Cortex of kidney (tissue), 1 donor: ENCODE measurements at places on chromosomes 11 and 22.

- no peak for DNase-seq
Observed at GRCh38 chr22:39622881-39623367, 52.4 kb downstream of the CACNA1I start.

DNA sequence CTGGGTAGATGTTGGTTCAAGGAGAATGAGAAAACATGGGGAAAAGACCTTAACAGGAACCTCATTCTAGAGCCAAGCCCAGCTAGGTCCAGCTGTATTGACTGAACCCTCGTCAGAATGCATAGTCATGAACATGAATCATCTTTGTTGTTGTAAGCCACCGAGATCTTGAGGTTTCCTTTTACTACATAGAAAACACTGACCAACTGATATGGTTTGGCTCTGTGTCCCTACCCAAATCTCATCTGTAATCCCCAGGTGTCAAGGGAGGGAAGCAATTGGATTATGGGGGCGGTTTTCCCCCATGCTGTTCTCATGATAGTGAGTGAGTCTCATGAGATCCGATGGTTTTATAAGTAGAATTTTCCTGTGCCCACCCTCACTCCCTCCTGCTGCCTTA is 19.4 kb upstream of the PHOX2A start:
- no peak for DNase-seq

DNA sequence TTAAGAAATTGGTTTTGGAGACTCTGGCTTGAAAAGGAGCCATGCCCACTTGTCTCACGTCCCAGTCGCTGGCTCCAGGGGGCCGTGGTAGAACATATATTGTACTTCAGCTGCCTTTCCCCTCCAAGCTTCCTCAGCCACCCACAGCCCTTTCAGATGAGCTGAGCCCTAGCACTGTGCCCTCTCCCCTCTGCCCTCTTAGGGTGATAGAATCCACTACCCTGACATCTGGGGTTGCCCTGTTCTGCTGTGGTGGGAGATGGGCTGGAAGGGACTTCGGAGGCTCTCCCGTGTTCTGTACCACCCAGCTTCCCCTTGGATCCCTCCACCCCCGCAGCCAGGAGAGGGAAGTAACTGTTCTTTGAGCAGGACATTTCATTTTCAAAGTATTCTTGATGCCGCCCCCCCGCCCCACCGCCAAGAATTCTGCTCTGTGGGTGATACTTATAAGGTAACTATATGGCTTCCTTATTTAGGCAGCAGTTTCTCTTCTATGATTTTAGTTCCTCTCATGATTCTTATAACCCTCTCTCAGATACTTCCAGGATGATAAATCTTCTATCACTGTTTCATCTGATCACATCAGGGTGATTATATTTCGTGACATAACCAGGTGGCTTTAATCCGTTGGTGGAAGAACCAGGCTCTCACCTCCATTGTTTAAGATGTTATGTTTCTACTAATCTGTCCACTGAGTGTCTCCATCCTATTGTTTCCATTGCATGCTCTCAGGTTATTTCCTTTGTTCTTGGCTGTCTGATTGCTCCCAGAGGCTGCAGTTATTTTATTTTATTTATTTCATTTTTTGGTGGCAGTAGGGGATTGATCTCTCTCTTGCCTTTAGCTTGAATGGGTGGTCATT is 24.1 kb downstream of the ZBTB16 start:
- DNase-seq: no peak

DNA sequence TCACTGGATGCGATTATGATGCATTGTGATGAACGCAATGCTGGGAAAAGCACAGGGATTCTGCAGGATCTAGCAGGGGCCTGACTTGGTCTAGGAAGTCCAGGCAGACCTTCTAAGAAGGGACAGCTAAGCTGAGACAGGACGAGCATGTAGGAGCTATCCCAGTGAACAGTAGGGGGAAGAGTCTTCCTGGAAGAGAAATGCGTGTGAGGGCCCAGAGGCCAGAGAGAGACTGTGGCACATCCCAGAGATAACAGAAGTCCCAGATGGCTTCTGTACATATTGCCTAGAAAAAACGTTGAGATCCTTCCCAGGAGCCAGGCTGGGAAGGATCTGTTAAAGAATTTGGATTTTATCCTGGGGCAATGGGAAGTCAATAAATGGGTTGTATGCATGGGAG is 24.6 kb downstream of the RCN1 start:
- DNase-seq: no peak

DNA sequence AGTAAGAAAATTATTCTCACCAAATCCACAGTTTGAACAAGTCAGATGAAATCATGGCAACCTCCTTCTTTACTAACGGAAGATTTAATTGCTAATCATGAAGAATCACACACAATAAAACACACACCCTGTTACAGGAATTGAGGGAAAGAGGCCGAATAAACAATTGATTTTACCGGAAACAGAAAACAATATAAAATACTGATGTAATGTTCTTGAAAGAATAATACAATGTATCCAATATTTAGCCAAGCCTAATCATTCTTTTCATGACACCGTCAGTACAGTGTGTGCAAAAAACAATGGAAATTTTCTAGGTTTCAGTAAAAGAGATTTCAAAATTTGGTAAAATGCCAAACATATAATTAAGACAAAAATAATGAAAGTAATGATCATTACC is 23.4 kb downstream of the ASRGL1 start:
- DNase-seq: no peak

GRCh38 chr11:35272391-35272902 is 133.5 kb downstream of the CD44 start:
- no peak for DNase-seq

- DNase-seq: no peak
Observed at GRCh38 chr11:111128076-111128870, 117.3 kb upstream of the POU2AF2 start.

DNA sequence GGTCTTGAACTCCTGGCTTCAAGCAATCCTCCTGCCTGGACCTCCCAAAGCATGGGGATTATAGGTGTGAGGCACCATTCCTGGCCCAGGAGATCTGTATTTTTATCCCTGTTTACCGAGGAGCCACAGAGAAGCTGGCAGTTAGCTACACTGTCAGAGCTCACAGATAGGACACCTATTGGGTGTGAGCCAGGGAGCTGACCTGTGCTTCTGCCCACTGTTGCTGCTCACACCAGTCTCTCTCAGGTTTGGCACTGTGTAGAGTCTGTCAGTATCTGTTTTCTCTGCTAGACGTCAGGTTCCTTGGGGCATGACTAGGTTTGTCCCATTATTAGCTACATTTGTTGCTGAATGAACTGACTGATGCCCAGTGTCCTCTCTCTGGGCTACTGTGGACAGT is 17.5 kb downstream of the PPP6R2 start:
- no peak for DNase-seq

DNA sequence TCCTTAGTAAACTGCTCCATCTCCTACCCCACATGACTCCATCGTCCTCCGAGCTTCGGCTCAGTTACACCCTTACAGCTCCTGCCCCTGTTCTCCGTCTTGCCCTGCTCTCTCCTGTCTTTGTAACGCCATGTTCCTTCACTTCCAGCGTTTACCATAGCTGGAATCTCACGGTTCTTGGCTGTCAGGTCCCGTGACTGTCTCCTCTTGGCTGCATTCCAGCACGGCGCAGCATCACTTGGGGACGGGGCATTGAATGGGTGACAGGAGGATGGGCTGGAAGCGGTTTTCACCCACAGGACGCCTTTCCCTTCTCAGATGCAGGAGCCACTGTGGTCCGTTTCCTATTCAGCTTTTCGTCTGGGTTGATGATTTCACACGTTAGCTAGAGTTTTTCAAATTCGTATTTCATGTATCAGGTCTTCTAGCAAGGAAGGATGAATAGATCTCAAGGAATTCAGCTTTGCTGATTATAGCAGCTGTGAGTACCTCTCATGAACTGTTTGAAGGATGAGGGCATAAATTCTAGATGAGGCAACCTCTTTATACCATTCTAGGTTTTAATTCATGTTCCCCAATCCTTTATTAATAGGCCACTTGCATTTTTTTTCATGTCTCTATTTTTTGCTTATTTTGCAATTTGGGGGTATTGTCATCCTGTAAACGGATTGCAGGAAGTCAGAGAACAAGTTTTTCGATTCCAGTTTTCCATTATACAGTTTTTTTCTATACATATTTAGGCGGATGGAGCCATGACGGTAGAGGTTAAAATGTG is 29.1 kb downstream of the ZBED4 start:
- DNase-seq: no peak

DNA sequence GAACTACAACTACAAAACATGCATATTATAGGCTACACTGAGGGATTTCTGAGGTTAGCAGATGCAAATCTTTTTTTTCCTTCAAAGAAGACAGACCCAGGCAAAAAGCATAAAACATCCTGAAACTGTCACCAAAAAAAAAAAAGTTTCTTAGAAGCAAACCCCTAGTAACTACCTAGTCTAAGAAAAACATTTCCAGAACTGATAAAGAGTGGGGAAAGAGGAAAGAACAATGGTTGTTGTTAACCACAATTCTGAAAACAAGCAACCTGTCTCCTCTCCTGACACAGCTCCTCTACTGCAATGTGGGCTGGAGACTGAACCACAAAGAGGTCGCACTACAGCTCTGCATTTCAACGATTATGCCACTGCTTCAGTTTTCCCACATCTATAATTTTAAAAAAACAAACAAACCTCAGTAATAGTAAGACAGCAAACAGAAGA is 15.0 kb downstream of the DENND5A start:
- DNase-seq: no peak

DNA sequence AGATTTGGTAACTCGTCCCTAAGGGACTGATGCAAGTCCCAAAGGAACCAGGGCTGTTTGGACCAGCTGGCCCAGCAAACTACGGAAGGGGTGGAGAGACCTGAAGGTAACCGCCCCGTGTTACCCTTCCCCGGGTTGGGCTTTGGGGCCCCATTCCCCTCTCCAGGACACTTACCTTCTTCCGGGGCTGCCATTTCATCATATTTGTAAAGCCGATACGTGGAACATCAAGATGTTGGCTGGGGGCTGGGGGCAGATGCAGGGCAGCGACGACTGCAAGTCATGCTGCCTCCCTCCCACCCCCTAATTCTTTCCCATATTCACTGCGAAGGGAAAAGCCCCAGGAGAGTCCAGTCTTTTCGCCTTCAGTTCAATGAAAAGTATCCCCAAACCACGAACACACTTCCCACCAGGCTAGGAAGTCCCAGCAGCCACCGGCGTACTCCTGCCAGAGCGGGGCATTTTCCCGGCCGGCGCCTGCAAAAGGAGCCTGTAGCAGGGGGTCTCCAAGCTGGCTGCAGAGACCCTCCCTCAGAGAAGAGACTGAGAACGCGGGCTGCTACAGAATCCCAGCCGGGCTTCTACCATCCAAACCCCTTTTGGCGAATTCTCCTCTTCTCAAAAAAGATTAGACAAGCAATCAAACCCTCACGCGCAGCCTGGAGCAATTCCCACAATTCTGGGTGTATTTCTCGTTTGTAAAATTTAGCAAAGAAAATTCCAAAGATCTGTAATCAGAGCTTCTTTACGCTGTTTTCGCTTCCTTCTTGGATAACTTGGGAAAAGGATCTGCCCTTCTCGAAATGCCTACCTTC is 236.7 kb downstream of the TTC28 start:
- no peak for DNase-seq
